AG04449 (cell line): ENCODE measurements at places on chromosomes 1 and 21.

DNA sequence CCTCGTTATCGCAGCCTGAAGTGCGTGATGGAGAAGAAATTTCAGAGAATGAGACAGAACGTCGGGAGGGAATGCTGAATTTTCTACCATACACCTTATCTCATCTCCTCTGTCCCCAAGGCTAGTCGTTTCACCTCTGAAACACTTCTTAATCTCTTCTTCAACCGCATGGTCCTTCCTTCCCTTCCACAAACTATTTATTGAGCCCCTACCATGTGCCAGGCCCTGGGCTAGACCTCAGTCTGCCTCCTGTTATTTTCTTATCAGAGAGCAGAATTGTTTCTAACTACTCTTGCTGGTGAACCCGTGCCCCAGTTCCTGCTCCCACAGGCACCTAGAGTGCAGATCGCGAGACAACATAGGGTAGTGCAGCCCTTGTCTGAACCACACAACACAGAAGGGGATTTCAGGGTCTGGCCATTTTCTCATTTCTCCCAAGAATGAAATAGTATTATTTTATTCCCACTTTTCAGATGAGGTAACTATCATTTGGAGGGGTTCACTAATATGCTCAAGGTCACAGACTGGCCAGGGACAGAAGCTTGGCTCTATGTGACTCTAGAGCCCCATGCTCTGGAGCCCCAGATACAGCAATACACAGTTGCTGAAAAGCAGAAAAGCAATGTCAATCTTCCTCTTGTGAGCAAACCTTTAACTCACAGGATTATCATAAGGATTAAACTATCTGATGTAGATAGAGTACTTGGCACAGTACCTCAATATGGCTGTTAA is 598 bp upstream of the ADIPOR1 start:
- no peak for DNase-seq

- DNase-seq = no peak
Measured at GRCh38 chr1:54125386-54126070, 27.3 kb downstream of the CDCP2 start.

GRCh38 chr1:164511001-164511705 is 47.8 kb upstream of the PBX1 start:
- no peak for DNase-seq

- DNase-seq = no peak
Measured at GRCh38 chr1:236320214-236320613, 38.5 kb upstream of the ERO1B start.

DNA sequence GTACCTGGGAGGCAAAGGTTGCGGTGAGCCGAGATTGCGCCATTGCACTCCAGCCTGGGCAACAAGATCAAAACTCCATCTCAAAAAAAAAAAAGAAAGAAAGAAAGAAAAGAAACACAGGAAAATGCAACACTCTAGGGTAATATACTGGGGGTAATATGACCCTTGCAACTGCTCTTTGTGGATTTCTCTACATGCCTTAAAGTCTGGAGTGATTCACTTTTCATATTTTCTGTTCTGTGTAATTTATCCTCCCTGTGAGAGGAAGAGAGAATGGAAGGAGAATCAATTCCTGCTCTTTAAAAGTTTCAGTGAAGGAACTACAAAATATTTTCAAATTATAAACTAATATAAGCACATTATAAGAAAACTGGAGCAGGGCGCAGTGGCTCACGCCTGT is 22.7 kb downstream of the RIT1 start:
- no peak for DNase-seq

DNA sequence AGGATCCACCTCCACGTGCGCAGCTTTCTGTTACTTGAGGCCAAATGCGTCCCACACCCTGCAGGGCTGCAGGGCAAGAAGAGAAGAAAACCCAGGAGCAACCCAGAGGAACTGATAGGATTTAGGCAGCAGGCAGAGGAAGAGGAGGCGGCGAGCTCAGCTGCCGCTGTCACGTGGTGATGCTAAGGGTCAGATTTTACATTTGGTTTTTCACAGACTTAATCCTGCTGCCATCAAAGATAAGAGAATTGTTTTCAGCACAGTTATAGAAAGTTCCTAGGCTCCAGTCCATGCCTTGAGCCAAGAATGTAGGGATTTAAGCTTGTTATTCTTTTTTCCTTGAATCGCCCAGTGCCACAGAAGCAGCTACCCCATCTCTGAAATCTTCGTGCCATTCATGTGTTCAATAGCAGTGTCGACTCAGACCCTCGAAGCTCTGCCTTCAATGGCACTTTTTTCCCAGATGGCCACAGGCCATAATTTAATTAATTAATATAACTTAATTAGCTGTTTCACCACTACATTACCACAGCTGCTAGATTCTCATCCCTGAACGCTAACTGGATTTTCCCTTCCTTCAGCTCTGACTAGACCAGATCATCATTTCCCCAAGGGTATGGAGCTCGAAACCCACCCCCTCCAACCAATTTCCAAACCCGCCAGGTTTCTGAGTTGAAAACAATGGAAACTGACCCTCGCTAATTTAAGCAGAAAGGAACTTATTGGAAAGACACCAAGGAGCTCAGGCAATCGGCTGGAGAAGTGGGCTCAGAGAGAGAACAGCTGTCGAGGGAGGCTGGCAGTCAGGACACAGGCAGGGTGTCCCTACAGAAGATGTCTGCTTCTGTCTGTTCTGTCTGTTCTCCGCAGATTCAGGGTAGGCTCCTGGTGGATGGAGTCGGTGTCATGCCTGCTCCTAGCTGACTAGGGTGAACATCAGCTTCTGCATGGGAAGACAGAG is 36.2 kb downstream of the LDLRAP1 start:
- DNase-seq = no peak

DNA sequence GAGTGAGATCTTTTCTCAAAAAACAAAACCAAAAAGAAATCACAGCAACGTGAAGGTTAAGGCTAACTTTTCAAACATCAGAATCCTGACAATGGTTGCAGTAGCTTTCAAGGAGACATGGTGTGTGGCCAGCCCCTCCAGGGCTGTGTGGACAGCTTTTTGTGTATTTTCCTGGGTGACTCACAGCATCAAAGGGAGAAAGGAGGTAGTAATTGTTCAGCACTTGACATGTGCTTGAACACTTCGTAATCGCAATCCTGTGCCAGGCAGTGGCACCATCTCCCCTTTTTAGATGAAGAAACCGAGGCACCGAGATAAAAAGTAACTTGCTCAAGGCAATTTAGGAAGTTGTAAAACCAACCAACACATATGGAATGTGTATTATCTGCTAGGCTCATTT is 10.3 kb downstream of the NBL1 start:
- DNase-seq = no peak

DNA sequence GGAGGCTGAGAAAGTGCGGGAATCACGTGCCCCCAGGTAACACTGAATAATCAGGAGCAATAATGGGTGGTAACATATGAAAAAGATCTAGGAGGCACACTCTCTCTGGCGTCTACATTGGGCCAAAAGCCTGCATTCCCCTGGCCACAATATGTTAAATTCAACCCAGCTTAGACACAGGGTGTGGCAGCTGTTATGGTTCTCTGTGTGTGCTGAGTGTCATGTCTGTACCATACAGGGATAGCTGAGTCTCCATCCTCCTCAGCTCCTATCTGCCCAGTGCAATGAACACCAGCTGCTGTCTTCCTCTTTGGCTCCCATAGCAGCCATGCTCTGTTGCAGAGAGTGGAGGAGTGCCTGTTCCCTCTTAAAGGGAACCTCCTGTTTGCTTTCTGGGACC is 14.3 kb downstream of the S100A11 start:
- no peak for DNase-seq

GRCh38 chr1:158952416-158952815 is 21.1 kb downstream of the PYHIN1 start:
- no peak for DNase-seq

- no peak for DNase-seq
Measured at GRCh38 chr1:162530307-162530987, 31.1 kb upstream of the UAP1 start.

GRCh38 chr1:169201084-169201619 is 94.7 kb downstream of the ATP1B1 start:
- peak; percentile 46 for DNase-seq

- no peak for DNase-seq
Measured at GRCh38 chr21:45056296-45056904, 18.0 kb upstream of the ADARB1 start.

DNA sequence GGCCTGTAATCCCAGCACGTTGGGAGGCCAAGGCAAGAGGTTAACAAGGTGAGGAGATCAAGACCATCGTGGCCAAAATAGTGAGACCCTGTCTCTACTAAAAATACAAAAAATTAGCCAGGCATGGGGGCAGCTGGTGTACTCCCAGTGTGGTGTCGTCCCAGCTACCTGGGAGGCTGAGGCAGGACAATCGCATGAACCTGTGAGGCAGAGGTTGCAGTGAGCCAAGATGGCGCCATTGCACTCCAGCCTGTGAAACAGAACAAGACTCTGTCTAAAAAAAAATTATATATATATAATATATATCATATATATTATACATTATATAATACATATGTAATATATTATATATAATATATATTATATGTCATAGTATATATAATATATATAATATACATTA is 249.2 kb upstream of the TPTE start:
- no peak for DNase-seq

GRCh38 chr1:210076620-210077019 is 138.6 kb downstream of the SYT14 start:
- DNase-seq = no peak

- DNase-seq = peak; percentile 45
Measured at GRCh38 chr1:86380257-86380861, 15.8 kb downstream of the ODF2L start.

DNA sequence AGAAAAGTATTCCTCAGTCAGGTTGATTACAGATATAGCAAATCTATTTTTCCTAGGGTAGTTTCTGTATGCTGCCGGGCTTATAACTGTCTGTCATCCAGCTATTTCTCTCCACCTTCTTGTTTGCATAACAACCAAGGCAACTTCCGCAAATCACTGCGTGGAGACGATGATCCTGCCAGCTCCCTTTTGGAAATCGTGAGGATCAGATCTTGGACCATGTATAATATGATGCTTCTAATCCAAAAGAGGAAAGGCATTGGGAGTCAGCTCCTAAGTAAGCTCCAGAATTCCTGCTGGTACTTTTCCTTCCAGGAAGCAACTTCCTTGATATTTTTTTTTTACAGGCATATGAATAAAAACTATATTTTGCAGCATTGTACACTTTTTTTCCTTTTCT is 445 bp upstream of the RGS4 start:
- no peak for DNase-seq

GRCh38 chr21:41289431-41289830 is 27.2 kb upstream of the FAM3B start:
- DNase-seq = no peak

GRCh38 chr21:42189860-42190485 is 29.0 kb upstream of the ABCG1 start:
- no peak for DNase-seq
